GM04504 (cell line): ENCODE measurements at places on chromosomes 12 and 14.

GRCh38 chr12:48125985-48126384 is 6.8 kb downstream of the PFKM start:
- no peak for DNase-seq

- no peak for DNase-seq
Observed at GRCh38 chr12:122942637-122943036, 23.6 kb downstream of the ABCB9 start.

GRCh38 chr14:54135804-54136280 is 179.2 kb upstream of the BMP4 start:
- DNase-seq: no peak

- peak; percentile 82 for DNase-seq
Observed at GRCh38 chr14:76937181-76938091, 91.1 kb downstream of the IRF2BPL start.

DNA sequence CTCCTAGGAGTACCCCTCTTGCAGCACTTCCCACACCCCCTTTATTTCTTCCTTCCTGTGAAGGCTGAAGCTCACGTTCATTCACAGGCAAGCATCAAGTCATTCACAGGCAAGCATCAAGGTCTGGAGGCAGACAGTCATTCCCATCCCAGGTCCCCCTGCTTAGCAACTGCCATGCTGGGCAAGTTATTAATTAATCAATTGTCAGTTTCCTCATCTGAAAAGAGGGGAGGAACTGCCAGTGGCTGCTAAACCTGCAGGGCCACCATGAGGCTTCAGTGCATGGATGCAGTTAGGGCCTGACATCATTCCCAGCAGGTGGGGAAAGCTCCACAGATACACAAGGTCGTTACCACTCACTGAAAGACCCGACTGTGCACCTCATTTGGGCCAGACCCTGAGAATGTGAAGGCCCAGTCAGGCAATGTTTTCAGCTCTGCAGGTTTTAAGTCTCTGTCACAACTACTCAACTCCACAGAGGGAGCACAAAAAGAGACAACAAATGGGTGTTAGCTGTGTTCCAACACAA is 85.0 kb upstream of the GPR68 start:
- DNase-seq: no peak

DNA sequence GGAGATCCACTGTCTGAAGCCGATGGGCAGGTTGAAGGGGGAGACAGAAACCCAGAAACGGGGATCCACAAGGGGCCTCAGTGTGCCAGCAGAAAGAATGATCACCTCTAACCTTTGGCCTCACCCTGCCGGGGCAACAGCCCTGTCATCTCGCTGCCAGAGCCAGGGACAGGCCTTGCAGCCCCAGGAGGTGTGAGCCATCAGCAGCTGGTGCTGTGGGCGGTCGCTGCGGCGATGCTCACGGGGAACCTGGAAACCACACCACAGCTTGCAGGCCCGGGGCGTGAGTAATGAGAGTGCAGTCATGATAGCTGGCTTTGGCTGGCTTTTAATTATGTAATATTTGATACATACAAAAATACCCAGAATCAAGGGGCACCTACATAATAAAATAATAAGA is 4.7 kb upstream of the TTC7B start:
- DNase-seq: no peak

GRCh38 chr12:79420146-79420618 is 270.6 kb downstream of the PAWR start:
- DNase-seq: peak; percentile 85

- peak; percentile 76 for DNase-seq
Observed at GRCh38 chr14:58171090-58171489, 19.1 kb upstream of the ARMH4 start.

DNA sequence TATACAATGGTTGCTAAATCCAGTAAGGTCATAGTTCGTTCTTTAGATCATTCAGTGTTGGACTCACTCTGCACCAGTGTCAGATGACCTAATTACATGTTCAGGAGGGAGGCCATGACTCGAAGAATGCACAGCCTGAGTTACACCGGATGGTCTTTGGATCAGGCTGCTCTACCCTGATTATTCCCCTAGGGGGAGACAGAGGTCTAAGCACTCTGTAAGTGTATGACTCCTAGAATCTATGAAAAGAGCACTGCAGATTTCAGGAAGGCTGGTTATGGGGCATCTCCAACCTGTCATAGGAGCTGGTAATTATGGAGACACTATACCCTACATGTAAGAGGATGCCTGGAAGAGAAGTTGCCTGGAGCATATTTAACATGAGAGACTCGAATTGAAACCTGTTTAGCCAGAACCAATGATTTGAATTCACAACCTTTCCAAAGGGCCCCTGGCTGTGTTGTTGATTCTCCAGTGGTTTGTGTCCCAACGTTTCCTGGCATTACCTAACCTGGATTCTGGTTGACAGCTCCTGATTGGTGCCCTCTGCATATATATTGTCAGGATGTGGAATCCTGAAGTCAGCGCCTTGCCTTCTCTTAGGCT is at the start of gene MUCL1:
TSS of gene MUCL1 (plus strand) at position 584 of the 606 bp plus-strand sequence. CDS start 67 bp downstream, outside the sequence.
- peak; percentile 24 for DNase-seq

GRCh38 chr14:105888151-105888550 is 361.8 kb downstream of the TMEM121 start:
- no peak for DNase-seq

DNA sequence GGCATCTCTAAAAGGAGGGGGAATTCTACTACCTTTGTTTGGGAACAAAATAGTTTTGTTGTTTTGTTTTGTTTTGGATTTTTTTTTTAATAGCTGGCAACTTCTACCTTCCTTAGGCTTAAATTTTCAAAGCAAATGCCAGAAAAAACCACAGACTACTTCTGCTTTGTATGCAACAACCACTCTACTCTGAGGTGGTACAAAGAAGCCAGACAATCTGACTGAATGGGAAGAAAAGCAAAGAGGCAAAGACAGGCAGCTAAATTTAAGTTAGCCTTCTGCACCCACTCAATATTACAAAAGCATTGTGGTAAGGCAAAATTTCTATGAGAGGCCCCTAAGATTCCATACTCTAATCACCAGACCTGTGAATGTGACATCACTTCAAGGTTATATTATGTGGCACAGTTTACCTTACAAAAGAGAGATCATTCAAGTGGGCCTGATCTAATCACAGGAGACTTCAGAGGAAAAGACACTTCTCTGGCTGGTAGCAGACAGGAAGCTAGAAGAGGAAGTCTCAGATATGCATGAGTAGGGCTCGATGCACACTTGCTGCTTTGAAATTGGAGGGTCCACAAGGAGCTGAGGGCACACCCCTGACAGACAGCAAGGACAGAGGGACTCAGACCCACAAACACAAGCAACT is 566.6 kb downstream of the RPS29 start:
- DNase-seq: no peak

- DNase-seq: no peak
Observed at GRCh38 chr12:91763654-91764370, 381.8 kb downstream of the BTG1 start.

GRCh38 chr12:13805041-13805440 is 176.4 kb downstream of the GRIN2B start:
- no peak for DNase-seq

DNA sequence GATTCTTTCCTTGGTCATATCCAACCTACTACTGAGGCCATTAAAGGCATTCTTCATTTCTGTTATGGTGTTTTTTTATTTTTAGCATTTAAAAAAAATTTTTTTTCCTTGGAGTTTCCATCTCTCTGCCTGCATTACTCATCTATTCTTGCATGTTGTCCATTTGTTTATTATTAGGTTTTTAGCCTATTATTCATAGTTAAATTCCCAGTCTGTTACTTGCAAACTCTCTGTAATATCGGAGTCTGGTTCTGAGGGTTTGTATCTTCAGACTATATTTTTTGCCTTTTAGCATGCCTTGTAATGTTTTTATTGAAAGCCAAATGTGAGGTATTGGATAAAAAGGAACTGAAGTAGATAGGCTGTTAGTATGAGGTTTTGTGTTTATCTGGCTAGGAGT is 284.3 kb downstream of the FUT8 start:
- DNase-seq: no peak

DNA sequence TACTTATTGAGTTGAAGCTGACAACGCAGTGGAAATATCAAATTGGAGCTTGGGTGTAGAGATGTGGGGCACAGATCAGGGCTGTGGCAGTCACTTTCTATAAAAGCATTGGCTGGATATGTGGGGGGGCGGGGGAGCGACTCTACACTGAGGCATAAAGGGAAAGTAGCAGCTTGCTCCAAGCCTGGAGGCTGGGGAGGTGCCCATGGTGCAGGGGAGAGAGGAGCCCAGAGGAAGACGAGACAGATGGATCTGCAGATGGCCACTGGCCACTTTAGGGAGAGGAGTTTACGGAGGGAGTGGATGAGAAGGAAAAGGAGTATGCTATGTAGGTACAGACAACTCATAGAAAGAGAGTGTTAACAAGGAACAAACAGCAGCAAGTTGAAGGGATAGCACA is 13.5 kb upstream of the NGB start:
- no peak for DNase-seq

DNA sequence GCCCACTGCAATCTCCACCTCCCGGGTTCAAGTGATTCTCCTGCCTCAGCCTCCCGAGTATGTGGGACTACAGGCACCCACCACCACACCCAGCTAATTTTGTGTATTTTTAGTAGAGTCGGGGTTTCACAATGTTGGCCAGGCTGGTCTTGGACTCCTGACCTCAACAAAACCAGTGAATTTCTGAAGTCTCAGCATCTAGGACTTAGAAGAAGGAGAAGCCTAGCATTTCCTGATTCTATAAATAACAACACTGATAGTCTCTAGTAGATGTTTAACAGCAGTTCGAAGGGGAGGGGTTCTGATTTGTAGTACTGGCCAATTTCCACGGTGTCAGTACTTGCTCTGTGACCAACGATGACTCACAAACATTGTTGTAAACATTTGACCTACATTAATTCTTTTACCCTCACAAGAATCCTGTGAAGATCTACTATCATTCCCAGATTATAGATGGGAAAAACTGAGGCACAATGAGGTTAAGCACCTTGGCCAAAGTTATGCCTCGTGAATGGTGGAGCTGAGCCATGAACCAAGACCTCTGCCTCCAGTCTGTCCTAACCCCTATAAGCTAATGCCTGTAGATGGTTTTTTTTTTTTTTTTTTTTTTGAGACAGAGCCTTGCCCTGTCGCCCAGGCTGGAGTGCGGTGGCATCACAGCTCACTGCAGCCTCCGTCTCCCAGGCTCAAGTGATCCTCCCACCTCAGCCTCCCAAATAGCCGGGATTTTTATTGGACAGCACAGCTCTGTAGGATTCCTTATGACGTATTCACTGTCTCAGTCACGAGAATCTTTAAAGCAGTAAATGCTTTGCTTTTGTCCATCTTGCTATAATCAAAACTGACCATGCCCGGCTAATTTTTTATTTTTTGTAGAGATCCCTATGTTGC is 5.2 kb downstream of the P2RX4 start:
- DNase-seq: peak; percentile 89

DNA sequence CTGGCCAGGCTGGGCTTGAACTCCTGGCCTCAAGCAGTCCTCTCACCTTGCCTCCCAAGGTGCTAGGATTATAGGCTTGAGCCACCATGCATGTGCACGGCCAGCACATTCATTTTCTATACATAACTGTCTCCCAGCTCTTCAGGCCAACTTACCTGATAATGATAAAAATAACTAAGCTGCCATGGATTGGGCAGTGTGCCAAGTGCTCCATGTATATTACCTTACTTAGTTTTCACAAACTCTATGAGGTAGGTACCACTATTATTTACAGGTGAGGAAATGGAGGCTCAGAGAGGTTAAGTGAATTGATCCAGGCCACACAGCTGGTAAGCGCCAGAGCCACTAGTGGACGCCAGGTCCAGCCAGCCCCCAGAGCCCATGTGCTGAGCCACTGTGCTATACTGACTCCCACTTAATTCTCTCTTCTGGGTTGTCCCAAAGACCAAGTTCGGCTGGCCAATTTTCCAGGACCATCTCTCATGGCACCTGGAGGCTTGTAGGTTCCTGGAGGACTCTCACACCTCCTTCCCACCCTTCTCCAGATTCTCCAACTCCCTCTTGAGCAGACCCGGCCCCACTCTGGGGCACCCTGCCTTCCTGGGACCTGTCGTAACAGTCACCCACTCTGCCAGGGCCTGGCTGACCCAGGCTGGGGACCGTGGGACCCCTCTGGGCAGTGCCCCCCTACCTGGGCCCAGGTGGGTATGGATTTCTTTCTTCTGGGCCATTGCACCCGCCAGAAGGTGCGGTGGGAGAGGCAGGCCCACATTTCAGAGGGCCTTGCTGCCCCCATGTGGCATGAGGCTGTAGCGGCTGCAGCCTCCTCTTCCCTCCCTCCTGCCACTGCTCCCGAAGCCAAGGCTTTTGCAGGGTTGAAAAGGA is 30.2 kb upstream of the CIPC start:
- no peak for DNase-seq

DNA sequence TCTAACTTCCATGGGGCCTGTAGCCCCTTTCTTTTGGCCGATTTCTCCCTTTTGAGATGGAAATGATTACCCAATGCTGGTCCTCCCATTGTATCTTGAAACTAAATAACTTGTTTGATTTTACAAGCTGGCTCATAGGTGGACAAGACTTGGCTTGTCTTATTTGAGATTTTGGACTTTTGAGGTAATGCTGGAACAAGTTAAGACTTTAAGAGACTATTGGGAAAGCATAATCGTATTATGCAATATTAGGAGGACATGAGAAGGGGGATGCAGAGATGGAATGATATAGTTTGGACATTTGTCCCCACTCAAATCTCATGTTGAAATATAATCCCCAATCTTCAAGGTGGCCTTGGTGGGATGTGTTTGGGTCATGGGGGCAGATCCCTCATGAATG is 49.2 kb upstream of the LYZ start:
- no peak for DNase-seq

DNA sequence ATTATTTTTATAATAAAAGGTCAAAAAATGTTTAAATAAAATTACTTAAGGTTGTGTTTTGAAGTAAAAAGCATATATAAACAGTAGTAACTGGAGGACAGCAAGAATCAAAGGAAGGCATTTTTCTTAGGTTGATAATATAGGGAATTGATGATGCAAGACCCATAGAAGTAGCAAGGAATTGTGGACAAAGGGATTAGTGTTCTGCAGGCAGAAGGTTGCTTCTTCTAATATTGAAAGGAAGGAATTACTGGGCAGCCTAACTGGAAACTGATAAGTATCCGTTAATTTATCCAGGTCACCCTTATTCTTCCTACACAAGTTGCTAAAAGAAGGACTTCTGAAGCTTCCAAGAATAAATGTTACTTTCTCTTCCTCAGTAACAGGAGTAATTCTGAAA is 54.5 kb upstream of the ALX1 start:
- DNase-seq: no peak

GRCh38 chr14:52596320-52596719 is 43.7 kb downstream of the GPR137C start:
- no peak for DNase-seq

GRCh38 chr12:48651681-48652080 is 30.4 kb downstream of the KANSL2 start:
- DNase-seq: no peak
